Lung microvascular endothelial cell (primary cell): ENCODE measurements at places on chromosomes 5 and 9. TPM values are rescaled to one million over a fixed set of nuclear protein-coding genes. Genes with fewer than 3 reads are reported as not detected.

The SNCAIP gene
- 10.7 and 160 TPM in 2 replicates for total RNA-seq

The PPIC gene
- 34.9 and 59.9 TPM in 2 replicates for total RNA-seq

The SPINK4 gene
- total RNA-seq = not detected in 2 replicates

The SLC22A4 gene
- 2.4 and 4.4 TPM in 2 replicates for total RNA-seq

The ADGRV1 gene
- under 0.01 and 0.22 TPM in 2 replicates for total RNA-seq

The CFAP157 gene
- not detected in 2 replicates for total RNA-seq

The CTXN3 gene
- not detected in 2 replicates for total RNA-seq

The CCDC183 gene
- 0.22 and 1.4 TPM in 2 replicates for total RNA-seq

The SPOCK1 gene
- 0.20 and 3.9 TPM in 2 replicates for total RNA-seq

The WNK2 gene
- not detected in 2 replicates for total RNA-seq

The ELOVL7 gene
- total RNA-seq = under 0.01 TPM in 2 replicates

The FXN gene
- 0.65 and 1.2 TPM in 2 replicates for total RNA-seq

The OMD gene
- total RNA-seq = not detected in 2 replicates

The PCDHA7 gene
- total RNA-seq = 0.20 and 0.22 TPM in 2 replicates

The SLC34A3 gene
- not detected in 2 replicates for total RNA-seq

DNA sequence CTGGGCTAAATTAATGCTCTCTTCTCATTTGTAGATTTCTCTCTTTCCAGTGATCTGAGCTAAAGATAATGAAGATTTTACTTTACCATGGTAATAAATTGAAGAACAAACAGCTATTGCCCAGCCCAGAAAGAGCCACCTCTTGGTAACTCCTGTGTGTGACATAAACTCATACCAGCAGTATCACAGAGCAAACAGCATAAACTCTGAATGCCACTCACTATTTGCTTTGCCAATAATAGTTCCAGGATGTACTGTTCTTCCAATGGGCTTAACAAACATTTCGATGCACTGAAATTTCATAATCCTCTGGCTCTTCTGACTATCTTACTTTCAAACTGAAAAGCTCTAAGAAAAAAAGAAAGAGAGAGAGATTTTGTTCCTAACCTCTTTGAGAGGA lies 69.8 kb upstream of the RASEF start:
- DNase-seq = no peak

DNA sequence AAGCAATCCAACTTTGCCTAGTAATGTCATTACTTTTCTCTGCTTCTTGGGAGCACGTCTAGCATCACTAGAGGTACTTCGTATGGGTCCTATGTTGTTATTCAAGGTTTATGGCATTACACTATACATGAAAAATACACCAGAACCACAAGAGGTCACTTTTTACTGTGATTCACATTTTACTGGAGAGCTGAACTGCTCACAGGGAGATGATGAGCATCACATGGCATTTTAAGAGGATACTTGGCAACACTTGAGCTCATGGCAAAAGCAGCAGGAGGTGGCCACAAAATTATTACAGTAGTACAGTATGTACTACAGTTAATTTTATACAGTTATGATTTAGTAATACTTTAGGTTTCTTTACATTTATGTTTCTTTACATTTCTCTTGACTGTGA lies 223.4 kb downstream of the PARP8 start:
- no peak for DNase-seq

DNA sequence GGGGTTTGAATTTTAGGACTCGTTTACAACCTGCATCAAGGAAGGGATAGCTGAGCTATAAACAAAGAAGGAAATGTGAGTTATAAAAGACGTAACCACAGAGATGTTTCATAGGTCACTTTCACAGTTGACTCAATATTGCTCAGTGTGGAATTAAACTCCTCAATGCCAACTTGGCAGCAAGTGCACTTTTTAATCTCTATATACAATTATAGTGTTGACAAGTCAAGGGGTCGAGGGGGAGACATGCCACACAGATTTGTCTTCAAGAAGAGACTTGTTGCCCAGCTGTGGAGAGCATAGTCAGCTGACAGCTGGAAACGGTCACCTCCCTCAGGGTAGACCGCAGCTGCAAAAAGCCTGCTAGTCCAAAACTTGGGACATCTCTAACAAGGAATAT lies 163.4 kb upstream of the DMAC1 start:
- no peak for DNase-seq

DNA sequence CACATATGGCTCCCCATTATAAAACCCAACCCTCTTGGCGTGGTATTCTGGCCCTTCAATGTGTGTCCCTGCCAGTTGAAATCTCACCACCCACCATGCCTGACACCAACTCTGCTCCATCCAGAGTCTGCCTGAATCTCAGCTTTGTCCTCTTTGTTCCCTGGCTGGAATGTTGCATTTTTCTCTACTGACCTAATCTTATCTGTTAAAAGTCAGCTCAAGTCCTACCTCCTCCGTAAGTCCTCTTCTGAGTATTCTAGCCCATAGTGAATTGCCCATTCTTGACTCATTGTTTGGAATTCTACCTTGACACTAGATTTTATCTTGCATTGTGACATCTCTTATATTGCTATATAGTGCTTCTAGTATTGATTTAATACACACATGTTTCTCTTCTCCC lies 207.1 kb upstream of the VLDLR start:
- no peak for DNase-seq

DNA sequence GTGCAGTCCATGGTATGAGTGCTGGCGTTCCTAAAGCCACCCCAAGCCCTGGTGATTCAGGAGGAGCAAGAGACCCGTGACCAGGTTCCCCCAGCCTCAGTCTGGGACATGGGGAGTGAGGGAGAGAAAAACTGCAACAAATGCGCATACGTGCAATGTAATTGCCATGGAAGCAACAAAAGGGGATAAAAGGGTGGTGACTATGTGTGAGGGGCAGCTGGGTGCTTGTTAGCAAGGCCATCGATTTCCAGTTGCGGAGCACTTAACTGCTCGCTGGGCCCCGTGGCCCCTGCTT lies 709 bp upstream of the SH3PXD2B start:
- peak; percentile 15 for DNase-seq

- no peak for DNase-seq
Observed at GRCh38 chr5:17951392-17952169, 317.3 kb downstream of the TAF11L14 start.

- no peak for DNase-seq
Observed at GRCh38 chr9:130854092-130854491, 19.0 kb downstream of the ABL1 start.

- no peak for DNase-seq
Observed at GRCh38 chr5:123014689-123015088, 21.8 kb downstream of the PPIC start.

DNA sequence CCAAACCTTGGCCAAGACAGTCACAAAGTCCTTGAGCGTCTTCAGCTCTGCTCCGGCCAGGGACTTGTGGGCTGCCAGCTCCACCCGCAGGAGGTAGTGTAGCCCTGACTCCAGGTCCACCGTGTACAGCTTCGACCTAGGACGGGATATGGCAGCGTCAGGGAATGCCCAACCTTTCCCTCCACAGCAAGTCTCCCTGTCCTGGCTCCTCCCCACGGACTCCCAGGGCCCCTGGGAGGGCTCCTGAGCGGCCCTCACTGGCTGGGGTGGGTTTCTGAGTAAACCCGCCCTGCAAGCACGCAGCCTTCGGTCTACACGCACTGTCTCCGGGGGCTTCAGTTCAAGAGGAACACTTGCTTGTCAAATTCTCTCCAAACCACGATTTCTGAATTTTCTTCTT lies 13.7 kb upstream of the LHX3 start:
- no peak for DNase-seq

GRCh38 chr9:130359819-130360218 lies 84.9 kb upstream of the ASS1 start:
- no peak for DNase-seq

DNA sequence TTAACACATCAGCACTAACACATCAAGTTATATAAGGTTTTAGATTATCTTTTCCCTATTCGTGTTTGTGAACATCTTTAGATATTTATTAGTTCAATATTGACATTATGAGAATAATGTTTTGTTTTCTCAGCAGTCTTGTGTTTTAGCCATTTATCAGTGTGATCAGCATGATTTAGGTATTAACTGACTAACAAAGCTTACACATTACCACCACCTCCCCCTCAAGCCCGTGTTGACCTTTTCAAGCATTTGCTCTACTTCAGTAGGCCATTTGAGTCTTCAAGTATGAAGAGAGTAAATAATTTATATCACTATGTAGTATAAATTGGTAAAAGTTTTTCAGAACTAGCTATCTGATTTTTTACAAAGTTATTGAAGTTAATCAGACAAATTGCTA lies 6.9 kb downstream of the PBX3 start:
- DNase-seq = no peak

GRCh38 chr5:59458966-59459729 lies 434.4 kb downstream of the PDE4D start:
- no peak for DNase-seq

DNA sequence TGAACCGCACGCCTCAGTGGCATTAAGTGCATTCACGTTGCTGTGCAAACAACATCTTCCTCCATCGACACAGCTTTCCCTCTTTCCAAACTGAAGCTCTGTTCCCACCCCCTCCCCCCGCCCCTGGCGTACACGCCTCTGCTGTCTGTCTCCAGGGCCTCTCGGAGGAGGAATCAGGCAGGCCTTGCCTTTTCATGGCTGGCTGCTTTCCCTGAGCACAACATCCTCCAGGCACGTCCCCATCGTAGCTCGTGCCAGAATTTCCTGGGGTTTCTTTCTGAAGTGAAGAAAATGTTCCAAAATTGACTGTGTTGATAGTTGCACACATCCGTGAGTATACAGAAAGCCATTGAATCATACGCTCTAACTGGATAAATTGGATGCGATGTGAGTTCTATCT lies 22.3 kb upstream of the TMEM250 start:
- DNase-seq = no peak

- no peak for DNase-seq
Observed at GRCh38 chr9:125151730-125152129, 8.4 kb upstream of the SCAI start.

GRCh38 chr5:78295035-78295961 lies 800 bp upstream of the AP3B1 start:
- no peak for DNase-seq

- DNase-seq = no peak
Observed at GRCh38 chr9:19512103-19512832, 103.5 kb downstream of the ACER2 start.

DNA sequence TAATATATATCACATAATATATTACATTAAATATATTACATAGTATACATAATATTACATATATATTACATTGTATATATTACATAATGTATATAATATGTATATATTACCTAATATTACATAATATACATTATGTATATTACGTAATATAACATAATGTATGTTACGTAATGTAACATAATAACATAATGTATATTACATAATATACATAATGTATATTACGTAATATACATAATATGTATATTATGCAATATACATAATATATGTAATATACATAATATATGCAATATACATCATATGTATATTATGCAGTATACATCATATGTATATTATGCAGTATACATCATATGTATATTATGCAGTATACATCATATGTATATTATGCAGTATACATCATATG lies 19.1 kb downstream of the CYLC2 start:
- DNase-seq = no peak

DNA sequence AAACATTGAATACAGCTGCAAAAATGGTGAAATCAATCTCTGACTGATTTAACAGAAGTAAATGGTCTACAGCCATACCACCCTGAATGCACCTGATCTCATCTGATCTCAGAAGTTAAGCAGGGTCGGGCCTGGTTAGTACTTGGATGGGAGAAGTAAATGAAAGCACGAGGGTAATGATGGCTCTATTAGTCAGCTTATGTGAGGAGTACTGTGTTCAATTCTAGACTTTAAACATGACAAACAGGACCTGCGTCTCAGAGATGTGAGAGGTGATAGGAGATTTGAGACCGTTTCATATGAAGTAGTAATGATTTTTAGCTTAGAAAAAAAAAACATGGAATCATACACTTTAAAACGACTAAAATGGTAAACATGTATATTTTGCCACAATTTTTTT lies 77.1 kb upstream of the SUSD1 start:
- DNase-seq = no peak

DNA sequence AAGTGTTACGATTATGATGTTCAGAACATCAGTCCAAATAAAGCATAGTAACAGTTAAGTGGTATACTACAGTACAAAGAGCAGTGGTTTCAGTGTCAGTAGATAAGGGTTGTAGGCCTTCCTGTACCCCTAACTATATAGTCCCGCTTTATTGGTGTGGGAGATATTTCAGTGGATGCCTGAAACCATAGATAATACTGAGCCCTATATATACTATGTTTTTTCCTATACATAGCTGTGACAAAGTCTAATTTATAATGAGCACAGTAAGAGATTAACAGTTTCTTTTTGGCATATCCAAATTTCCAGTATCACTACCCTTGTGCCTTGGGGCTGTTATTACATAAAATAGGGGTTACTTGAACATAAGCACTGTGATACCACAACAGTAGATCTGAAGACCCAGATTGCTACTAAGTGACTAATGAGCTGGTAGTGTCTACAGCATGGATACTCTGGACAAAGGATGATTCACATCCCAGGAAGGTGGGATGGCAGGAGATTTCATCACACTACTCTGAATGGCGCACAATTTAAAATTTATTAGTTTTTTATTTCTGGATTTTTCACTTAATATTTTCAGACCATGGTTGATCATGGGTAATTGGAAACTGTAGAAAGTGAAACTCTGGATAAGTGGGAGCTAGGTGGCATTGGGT lies 119.3 kb downstream of the RPS23 start:
- peak; percentile 24 for DNase-seq

GRCh38 chr5:172421020-172421419 lies 33.3 kb downstream of the SH3PXD2B start:
- DNase-seq = no peak

GRCh38 chr5:16726538-16726946 lies 109.7 kb upstream of the RETREG1 start:
- DNase-seq = peak; percentile 94

DNA sequence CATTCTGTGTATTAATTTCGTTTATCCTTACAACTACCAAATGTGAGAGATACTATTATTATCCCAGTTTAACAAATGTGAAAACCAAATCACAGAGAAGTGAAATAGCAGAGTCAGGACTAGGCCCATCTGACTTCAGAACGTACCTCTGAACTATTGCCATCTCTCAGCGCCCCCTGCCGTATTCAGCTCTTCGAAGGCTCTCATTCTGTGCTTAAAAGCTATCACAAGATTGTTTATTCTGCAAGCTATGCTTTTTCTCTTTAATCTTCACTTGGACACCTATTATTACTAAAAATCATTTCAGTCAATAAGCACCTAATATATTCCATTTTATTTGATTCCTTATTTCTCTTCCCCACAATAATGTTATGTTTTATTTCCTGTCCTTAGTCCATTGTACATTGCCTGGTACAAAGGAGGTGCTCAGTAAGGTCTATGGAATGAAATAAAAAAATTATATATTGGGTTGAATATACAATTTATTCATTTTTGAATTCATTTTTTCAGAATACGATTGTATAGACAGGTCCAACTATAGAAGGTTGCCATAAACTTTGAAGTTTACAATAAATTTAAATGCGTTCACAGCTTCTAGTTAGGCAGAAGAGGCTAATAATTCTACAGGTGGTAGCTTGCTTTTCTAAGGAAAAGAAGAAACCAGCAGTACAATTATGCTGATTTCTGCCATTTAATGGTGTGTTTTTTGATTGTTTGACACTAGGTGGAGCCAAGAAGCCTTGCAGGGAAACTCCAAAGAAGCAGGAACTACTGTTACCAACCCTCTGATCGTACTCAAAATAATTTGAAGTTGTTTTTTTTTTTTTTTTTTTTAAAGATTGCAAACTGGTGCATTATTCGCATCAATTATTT lies 202.2 kb upstream of the DMRTA1 start:
- peak; percentile 81 for DNase-seq

GRCh38 chr5:173829826-173830225 lies 58.3 kb upstream of the CPEB4 start:
- DNase-seq = no peak
